ENCODE measurements at places on chromosomes 1 and 21.

DNA sequence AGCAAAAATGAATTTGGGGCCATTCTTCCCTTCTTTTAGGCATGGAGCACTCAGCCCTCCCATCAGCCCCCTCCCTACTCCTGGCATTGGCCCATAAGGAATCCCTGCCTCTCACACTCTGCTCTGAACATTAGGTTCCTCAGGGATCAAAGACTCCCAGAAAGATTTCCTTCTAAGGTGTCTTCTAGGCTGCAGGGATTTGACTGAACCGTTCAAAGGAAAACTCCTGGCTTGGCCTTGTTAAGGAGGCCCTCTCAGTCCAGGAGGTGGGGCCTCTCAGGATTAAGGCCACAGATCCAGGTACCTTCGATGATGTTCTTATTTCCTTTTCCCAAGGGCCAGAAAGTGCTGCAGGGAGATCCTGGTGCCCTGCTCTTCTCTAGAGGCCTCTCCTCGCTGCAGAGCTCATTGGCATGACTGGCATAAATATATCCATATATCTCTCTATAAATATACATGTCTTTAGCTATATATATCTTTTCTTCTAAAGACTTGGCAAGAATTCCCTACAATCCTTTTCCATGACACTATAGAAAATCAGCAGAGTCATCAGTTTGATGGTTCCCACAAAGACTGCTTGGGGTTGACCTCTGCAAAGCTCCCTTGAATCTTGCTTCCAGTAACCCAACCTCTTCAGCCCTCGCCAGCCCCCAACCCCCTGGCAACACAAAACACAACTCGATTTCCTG, 59.1 kb downstream of the PLXNA2 start:
- no peak for DNase-seq

DNA sequence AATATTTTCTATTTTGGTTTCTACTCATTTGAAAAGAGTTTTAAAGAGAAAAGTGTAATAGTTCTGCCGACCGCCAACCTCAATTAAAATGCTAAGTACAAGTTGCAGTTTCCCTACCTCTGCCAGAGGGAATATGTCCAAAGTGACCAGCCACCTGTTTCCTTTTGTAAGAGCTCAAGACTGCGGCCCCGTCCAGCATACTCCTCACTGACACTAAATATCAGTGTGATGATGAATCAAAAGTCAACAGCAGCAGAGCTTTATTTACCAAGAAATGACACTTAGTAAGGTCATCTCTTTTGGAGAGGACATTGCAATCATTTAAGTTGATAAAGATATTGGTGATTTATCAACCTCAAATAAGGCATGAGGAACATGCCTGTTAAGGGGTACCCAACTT, 57.4 kb upstream of the NRIP1 start:
- no peak for DNase-seq

DNA sequence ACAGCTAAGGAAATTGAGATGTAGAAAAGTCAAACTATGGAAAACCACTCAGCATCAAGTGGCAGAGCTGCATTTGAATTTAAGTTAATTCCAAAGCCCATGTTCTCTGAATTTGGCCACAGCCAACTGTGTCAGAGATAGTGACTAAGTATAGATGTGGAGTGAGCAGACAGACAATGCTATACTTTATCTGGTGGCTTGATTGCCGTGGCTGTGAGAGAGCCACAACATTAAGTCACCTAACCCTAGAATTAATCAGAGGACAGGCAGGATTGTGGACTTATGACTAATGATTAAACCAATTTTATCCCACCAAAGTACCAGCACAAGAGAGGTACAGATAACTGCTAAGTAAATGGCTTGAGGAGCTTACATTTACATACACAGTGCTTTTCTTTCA, 209.8 kb downstream of the TPR start:
- no peak for DNase-seq

- DNase-seq: no peak
These were observed 47.2 kb downstream of the RAP1A start for GRCh38 chr1:111666828-111667227.

DNA sequence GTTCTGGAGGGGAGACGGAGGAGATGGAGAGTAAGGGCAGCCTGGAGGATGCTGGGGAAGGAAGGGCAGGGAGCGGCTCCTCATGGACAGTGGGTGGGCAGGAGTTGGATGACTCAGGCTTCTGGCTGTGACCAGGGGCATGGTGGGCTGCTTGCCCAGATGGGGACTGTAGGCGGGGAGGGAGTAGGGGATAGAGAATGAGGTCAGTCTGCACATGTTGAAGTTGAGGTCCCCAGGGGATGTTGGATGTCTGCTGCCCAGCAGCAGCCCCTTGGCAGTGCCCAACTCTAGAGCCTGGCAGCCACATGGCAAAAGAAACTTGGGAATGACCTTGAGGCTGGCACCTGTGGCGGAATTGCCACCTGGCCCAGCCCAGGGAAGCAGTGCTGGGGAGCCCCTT, 6.4 kb downstream of the SELENON start:
- DNase-seq: no peak

DNA sequence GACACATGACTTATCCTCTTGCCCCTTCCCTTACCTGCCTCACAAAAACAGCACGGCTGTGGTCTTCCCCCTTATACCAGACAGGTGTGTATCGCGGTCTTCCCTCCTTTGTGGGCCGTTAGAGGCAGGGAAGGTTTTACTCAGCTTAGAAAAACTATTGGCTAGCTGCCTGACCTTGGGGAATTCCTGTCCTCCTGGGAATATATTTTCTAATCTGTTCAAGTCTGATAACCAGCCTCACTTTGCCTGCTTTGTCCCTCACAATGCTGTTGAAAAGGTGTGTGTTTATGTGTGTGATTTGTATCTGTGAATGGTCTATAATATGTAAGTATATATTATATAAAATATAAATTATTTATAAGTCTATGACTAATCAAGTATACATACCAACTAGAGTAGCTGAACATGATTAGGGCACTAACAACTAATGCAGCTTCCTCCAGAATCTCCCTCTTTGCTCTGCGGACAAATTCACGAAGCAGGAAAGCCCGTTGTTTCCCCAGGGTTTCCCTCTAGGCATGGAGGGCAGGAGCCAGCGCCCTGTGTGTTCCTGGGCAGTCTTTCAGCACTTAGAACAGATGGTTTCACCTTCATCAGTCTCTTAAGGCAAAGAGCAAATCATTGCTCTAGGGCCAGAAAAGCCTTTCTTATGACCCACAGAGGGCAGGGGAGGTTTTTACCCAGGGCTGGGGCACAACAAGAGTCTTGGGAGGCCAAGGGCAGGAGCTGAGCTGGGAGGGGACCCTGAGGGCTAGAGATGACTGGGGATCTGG, 25.6 kb downstream of the SLC26A9 start:
- no peak for DNase-seq

GRCh38 chr1:68571454-68572235, 74.8 kb upstream of the DEPDC1 start:
- no peak for DNase-seq

- DNase-seq: no peak
These were observed 13.8 kb downstream of the NPHP4 start for GRCh38 chr1:5978452-5978851.

- DNase-seq: no peak
These were observed 9.2 kb upstream of the IFI44 start for GRCh38 chr1:78640462-78640861.

DNA sequence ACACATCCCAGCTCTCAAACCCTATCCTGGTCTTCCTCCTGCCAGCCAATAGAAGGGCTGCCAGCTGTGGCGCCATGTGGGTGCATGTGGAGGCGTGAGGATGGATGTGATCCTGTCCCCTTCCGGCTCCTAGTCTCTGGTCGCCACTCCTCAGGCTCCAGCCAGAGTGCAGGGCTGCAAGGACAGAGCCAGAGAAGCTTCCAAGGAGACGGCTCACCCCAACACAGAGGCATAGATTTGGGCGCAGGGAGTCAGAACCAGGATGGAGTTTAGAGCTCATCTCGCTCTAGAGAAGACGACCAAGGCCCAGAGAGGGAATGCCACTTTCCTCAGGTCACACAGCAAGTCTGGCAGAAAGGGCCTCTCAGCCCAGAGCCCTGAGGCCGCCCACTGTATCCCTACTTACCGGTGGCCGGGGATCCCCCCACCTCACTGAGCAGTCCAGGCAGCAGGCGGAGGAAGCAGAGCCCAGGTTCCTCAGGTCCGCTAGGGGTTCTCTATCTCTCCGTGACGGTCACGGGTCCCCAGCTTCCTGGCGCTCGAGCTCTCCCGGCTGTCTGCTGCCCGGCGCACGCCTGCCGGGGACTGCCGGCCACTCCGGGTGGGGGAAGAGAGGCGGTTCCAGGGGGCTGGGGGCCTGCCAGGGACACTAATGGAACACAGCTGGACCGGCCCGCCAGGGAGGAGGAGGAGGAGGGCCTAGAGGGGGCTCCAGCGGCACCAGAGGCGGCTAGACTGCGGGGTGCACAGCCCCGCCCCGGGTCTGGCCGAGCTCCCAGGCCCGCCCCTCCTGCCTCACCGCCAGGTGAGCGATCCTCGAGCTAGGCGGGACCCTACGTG, at the start of gene COL16A1:
TSS of gene COL16A1 (minus strand) at position 587 of the 840 bp plus-strand sequence. CDS start 1,824 bp downstream, outside the sequence.
- no peak for DNase-seq

DNA sequence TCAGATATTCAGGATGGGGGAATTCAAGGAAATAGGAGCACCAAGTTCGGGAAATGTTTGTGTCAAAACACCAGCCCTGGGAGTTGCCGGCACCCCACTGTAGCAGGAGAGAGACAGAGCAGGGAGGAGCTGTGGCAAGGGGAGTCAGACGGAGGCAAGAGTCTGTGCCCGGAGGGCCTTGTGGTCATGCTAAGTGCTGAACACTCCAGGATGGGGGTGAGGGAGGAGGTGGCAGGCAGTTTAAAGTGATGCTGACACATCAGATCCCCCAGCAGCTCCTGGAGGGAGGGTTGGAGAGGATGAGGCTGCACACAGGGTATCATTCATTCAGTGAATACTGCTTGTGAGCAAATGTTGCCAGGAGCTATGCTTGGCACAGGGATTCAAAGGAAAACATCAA, 150.3 kb upstream of the ETV3 start:
- DNase-seq: no peak

DNA sequence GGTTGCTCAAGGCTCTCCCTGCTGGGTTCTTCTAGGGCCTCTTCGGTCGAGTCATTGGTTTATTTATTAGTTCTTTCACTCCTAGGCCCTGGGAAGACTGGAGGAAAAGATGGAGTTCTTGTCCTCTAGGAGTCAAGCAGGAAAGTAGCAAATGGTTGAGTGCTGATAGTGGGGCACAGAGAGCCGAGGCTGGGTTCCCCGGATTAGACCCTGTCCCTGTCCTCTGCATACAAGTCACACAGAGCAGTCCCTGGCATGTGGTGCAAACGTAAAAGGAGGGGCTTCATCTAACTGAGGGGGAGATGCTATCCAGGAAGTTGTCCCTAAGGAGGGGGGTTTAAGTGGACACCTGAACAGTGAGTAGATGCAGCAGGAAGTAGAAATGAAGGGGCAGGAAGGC, 19.2 kb upstream of the KCNE2 start:
- no peak for DNase-seq

- no peak for DNase-seq
These were observed 853 bp upstream of the RRAGC start for GRCh38 chr1:38860454-38860795.

DNA sequence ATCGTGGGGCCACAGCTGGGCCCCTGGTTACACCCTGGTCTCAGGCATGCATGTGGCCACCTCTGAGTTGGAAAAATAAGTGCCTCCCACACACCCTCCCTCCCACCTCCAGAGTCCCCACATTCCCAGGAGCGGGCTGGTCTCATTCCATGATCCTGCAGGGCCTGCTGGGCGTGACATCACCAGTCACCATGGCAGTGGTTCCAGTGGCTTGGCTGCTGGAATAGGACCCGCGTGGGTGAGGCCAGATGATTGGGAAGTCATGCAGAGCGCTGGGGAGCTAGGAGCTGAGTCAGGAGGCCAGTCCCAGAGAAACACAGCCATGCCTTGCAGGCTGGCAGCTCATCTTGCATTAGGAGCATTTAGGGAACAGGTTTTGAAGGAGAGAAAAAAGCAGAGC, 125.4 kb upstream of the TMEM51 start:
- DNase-seq: no peak

- no peak for DNase-seq
These were observed 21.6 kb downstream of the FAM151A start for GRCh38 chr1:54601730-54602129.

- DNase-seq: no peak
These were observed 24.4 kb downstream of the MRPL39 start for GRCh38 chr21:25582888-25583287.

DNA sequence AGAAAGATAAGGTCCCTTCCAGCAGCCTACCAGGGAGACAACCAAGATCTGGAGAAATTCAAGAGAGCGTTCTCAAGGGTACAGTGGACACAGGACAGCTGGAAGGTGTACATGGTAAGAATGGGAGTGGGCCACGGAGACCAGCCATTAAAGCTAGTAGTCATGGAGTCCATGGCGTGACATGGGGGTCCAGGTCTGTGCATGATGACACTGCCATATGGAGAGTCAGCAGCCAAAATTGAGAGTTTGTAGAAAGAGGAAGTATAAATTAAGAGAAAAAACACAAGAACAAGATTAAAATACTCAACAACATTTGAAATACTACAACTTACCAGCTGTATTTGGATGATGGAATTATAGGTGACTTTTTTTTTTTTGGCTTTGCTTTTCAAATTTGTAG, 7.9 kb upstream of the LORICRIN start:
- DNase-seq: no peak

DNA sequence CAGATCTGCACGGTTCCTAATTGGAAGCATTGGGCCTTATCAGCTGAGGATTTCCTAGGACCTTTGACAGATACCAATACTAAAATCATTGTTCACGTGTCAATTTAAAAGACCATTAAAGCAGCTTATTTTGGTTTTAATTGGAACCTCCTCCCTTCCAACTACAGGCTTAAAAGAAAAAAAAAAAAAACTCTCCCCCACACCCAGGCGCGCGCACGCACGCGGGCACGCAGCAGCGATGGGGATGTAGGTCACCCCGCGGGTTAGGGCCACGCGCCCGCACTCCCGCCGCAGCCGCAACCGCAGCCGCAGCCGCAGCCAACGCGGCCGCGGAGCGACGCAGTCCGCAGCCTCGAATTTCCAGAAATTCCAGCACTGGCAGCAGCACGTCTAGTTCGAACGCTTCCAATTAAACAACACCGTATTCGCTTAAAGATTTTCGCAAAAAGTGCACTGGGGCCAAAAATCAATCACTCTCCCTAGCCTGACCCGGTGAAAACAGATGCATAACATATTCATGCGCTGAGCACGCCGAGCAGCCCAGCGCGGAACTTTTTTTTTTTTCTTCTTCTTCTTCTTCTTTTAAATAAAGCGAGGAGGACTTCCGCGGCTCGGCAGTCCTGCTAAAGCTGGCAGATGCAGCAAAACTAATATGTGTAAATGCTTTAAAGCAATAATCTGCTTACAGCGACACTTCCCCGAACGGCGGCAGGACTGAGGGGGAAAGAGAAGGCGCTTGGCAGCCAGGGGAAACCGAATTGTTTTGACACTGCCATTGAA, 13.3 kb upstream of the BARHL2 start:
- no peak for DNase-seq

- DNase-seq: no peak
These were observed 80.6 kb downstream of the ELAVL4 start for GRCh38 chr1:50189369-50189768.
